Cortex of kidney (tissue), 1 donor: ENCODE measurements at places on chromosomes 3 and 15.

DNA sequence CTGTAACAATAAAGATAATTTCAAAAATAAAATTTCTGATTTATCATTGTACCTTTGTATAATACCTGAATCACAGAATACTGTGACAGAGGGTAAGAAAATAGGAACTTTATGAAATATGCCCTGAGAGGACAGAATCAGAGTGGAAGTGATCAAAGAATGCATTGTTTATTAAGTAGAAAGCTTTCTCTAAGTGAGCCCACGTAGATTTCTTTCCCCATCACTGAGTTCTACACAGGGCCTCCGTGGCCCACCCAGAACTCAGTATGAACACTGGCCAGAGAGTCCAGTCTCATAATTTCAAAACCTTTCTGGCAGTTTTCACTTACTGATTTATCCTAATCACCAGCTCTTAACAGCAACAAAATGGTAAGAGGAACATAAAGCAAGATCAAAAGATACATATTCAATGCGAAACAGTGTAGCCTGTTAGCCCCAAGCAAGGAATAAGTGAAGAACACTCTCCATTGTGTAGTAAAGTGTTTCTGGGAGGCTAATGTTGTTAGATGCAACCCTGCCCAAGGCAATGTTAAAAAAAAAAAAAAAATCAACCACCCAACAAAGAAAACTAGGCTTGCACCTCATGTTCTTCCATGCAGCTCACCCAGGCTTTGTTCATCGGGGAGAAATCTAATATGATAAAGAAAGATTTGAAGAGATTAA lies 341.3 kb downstream of the LSAMP start:
- DNase-seq: no peak

GRCh38 chr3:58349792-58350626 lies 17.3 kb downstream of the PXK start:
- DNase-seq: no peak

GRCh38 chr3:138384976-138385375 lies 36.6 kb downstream of the MRAS start:
- DNase-seq: no peak

DNA sequence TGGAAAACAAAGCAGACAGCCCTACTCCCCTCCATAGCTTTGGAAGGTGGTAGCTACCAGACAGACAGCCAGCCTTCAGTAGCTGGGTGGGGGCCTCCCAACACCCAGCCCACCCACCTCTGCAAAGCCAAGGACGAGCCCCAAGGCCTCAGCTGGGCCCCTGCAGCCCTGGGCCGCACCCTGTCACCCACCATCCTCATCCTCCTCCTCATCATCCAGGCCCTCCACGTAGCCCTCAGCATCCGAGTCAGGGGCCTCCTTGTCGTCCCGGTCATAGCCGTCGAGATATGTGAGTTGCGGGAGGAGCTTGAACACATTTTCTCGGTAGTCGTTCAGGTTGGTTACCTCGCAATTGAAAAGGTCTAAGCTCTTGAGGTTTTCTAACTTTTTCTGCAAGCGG lies 36.5 kb downstream of the ANP32A start:
- no peak for DNase-seq

DNA sequence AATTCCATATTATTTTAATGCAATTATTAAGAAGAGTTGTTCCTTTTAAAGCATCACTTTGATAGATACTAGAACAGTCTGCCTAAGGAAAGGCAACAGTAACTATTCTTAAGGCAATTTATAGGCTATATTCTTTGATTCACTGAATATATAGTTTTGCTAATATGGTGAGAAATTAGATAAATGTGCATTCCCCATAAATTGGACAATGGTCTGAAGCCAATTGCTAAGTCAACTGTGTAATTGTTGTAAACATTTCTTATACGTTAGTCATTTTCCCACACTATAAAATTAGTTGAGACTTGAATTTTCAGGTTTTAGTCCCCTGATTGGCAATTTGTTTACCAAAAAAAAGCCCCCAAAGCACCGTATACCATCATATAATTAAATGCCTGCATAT lies 263.0 kb upstream of the NECTIN3 start:
- DNase-seq: no peak

DNA sequence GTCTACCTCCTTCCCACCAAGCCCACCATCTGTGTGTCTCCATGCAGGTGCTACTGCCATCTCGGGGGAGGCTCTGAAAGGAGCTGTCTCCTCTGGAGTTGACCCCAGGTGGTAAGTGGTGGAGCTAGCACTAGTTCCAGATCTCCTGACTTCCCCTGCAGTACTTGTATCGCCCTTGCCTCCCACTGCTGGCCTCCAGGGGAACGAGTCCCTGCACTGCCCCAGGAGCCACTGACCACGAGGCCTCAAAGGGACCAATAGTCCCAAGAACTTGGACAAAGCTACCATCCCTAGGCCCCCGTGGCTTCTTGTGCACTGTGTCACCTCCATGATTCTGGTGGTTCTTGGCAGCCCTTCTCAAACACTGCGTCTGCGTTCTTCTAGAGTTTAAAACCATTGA lies 98.9 kb downstream of the TOP2B start:
- no peak for DNase-seq

DNA sequence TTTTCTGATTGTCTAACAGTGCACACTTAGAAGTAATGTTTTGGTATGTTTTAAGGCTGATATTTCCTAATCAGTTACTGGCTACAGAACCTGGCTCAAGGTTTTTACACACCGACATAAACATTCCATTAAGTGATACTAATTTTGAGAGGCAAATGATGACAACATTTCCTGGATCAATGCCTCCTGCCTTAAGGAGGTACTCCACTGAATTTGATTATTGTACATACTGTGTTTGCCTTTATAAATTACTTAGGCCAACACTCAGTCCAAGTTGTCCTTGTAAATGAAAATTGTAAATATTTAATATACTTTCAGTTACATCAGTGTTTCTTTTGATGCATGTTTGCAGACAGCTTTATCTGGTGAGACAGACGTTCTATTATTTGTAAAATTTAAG lies 24.2 kb upstream of the LXN start:
- DNase-seq: no peak

DNA sequence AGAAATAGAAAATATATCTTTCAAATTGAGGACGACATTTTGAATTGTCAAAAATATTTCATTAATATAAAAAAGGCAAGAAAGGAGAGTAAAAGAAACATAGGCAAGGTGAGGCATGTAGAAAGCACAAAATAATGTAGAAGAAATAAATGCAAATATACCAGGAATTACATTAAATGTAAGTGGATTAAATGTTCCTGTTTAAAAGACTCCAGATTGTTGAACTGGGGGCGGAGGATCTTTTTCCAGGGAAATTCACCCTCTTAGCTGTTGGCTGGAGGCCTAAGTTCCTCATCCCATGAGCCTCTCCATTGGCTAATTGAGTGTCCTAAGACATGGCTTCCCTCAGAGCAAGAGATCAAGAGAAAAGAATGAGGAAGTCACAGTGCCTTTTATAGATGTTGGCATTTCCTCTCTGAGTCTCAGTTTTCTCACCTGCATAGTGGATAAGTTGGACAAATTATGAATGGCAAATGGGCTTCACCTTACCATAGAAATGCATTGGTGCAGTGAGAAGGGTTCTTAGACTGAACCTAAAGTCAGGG lies 147.4 kb upstream of the SMAD3 start:
- DNase-seq: no peak

- no peak for DNase-seq
These were observed 273.9 kb downstream of the IGSF11 start for GRCh38 chr3:118760585-118761290.

DNA sequence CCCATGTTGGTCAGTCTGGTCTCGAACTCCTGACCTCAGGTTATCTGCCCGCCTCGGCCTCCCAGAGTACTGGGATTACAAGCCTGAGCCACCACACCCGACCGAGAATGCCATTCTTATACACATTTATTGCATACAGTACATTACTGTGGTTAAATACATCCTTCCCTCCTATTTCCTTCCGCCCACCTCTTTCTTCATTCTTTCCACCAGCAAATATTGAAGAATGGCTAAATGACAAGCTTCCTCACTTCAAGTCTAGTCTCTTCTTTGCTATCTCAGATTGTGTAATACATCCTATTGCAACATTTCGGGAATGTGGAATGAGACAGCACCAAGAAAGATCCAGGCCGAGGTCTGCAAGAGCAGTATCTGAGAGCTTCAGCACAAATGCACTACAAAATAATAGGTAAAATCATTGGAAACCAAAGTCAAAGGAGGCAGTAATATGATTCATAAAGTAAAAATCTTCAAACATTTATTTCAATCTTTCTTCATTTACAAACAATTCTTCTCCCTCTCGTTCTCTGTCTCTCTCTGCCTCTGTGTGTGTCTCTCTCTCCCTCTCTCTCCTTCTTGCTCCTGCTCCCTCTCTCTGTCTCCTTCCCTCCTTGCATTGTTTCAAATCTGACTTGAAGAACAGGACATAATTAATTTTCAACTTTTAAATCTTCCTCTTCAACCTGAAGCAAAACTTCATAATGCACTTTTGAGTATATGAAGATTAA lies 94.7 kb upstream of the TGFBR2 start:
- DNase-seq: no peak

DNA sequence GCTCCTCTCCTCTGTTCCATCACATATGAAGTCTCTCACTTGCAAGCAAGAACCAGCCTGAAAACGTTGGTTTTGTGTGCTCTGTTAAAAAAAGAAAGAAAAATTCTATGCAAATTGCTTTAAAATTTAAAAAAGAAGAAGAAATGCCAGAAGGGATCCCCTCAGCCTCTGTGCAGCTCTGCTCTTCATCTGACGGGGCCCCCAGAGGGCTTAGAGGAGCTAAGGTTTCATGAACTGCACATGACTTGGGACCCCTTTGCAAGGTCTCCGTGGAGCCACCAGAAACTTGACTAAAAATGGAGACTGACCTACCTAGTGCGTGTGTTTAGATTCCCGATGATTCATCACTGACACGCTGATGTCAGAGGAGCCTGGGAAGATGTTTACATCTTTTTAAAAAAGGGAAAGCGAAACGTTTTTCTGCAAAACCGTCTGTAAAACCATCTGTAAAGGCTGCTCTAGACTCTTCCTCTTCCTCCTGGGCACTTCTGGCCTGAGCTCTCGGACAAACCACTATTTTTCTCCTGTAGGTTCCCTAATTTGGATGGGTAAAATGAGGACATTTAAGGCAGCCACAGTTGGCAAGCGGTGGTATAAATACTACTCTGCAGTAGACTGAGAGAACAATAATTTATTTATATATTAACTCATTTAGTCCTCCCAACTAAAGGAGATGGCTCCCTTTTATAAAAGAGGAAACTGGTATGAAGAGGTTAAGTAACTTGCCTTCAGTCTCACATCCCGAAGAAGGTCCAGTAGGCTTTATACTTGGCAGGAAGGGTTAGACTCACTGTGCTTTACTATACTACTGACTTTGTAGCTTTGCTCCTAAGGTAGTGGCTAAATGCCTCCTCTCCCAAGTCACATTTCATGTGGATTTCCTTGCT lies 67.2 kb upstream of the POLG start:
- no peak for DNase-seq

DNA sequence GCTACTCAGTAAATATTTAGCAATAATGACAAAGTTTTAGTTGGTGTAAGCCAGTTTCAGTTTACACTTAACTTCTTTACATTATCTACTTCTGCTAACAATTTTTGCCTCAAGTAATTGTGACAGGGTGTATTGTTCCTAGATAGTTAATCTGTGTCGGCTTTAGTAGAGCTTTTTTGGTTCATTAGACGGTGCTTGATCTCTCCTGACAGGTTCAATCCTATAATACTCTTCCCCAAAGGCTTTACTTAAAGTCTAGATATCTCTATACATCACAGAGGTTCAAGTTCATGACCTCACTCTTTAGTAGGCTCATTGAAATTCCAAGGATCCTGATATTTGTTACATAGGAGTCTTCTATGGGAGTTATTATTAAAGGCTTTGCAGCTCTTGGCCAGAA lies 365.6 kb upstream of the DPPA4 start:
- DNase-seq: no peak

DNA sequence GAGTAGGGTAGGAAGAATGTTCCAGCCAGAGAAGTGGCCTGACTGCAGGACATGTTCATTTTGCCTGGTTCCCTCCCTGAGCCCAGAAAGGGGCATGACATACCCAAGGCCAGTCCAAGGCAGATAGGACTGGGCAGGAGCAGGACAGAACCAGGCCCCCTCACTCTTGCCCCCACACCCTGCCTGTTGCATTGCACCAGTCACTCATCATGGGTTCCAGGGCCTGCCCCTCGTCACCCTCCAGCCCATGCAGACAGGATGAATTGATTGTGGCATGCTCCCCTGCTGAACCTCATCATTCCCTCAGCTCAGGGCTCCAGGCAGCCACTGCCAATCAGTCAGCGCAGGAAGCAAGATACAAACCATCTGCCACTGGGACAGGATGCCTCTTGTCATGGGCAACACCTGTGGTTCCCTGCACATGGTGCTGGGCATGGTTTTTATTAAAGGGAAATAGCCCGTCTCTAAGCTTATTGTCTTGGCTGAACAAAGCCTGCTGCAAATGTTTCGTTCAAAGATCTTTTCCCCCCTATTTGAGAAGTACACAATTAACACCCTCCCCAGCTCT lies 48.9 kb downstream of the RASGRF1 start:
- DNase-seq: no peak

- DNase-seq: no peak
These were observed 111.0 kb upstream of the MANF start for GRCh38 chr3:51274052-51274451.

DNA sequence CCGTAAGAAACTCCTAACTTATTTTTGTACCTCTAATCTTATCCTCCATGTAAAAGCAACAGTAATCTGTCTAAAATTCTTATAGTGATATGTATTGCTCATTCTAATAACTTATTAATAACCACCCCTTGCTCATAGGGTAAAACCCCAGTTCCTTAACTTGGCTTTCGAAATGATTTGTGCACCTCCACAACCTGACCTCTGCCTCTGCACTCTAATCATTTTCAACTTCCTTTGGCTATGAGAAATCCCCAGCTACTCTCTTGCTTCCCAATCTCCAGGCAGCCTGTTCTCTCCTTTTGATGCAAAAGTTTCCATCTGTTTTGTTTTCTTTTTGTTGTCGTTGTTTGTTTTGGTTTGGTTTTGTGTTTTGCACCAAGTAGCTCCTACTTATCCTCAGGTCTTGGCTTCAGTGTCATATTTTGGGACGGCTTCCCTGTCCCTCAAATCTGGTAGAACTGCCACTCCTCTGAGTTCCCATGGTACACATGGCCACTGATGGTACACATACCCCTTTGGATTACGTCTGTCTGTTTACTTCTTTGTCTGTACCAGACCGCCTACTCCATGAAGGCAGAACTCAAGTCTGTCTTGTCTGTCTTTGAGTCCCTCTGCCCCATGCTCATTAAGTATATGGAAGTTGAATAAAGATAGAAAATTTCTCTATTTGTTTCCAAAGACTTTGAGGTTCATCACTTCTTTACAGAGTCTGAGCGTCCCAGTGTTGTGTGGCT lies 105.6 kb upstream of the TGFBR2 start:
- DNase-seq: no peak

DNA sequence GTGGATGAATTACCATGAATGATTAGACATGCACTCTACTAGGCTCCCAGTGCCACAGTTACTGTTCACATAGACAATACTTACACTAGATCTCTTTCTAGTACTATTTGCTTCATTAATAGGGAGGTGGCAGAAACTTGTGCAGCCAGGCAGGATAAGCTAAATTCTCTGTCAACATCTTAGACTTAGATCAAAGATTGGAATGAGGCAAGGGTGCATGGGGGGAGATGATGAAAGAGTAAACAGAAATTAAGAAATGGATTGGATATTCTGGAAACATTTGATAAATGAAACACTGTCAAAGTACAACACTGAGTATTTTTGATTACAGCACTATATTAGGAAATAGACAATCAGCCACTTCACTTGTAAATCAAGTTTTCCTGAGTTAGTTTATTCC lies 205.4 kb upstream of the TBC1D5 start:
- DNase-seq: no peak

- DNase-seq: no peak
These were observed 21.7 kb upstream of the FMN1 start for GRCh38 chr15:33215941-33216872.
